ENCODE measurements at places on chromosomes 16 and 17.

- no peak for DNase-seq
Observed at GRCh38 chr17:45640141-45640850, 143.8 kb upstream of the CRHR1 start.

- DNase-seq = no peak
Observed at GRCh38 chr16:55469821-55470532, 9.0 kb upstream of the MMP2 start.

- no peak for DNase-seq
Observed at GRCh38 chr17:70295731-70296130, 126.4 kb downstream of the KCNJ2 start.

- DNase-seq = peak; percentile 17
Observed at GRCh38 chr16:66728117-66728787, 23.2 kb downstream of the DYNC1LI2 start.

GRCh38 chr16:78155791-78156345 lies 56.4 kb downstream of the WWOX start:
- no peak for DNase-seq

- no peak for DNase-seq
Observed at GRCh38 chr17:44898768-44899073, 524 bp downstream of the EFTUD2 start.

GRCh38 chr16:49849037-49849753 lies 6.7 kb downstream of the ZNF423 start:
- no peak for DNase-seq

GRCh38 chr17:79485419-79485985 lies 125.3 kb downstream of the RBFOX3 start:
- no peak for DNase-seq

GRCh38 chr16:81437865-81438264 lies 6.7 kb upstream of the CMIP start:
- no peak for DNase-seq

DNA sequence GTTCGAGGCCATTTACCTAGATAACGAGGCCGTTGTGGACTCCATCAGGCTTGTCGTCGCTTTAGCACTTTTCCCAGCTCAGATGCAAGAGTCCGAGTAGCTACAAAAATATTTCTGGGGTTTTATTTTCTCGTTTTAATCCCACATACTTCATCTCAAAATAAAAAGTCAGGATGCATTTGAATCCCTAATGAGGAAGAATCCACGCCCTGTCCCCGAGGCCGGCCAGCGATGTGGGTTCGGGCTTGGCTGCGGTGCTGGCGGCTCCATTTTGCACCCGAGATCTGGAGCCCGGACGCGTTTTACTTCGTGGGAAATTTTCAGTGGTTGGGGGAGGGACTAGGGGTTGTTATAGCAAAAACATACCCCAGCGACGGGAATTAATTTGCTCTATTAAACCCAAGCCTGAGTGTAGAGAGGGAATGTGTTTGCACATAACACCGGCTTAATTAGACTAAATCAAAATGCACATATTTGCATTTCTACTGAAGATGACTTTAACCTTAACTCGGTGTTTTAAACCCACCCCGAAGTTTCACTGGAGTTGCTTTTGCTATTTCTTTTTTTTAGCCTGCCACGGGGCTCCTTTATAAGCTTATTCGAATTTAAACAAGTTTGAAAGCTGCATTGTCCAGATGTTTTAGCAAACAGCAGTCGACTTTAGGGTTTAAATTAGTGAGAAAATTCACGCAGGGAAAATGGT lies 4.8 kb downstream of the IRX5 start:
- DNase-seq = no peak

- DNase-seq = no peak
Observed at GRCh38 chr16:78098087-78098486, 1.4 kb upstream of the WWOX start.

DNA sequence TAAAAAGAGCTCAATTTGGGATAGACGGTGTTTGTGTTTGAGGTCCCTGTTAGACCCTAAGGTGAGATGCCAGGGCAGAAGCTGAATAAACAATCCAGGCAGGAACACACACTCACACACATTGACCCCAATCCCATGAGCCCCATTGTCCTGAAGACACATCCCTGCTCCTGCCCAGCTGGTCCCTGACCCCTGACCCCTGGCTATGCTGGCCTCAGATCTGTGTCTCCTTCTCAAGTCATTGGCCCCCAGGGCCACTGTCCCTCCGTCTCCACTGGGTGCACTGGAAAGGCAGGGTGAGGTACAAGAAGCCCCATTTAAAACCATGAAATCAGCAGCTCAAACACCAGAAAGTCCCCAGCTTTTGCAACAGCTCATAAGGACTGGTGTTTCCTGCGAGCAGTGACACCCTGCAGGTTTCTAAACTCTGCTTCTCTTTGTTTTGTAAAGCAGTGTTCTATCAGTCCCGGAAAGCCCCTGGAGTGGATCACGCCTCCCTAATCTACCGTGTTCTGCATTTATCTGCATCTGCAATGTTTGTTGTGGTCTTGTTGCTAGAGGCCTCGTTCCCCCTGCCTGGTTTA lies 18.0 kb upstream of the ASGR2 start:
- DNase-seq = no peak

DNA sequence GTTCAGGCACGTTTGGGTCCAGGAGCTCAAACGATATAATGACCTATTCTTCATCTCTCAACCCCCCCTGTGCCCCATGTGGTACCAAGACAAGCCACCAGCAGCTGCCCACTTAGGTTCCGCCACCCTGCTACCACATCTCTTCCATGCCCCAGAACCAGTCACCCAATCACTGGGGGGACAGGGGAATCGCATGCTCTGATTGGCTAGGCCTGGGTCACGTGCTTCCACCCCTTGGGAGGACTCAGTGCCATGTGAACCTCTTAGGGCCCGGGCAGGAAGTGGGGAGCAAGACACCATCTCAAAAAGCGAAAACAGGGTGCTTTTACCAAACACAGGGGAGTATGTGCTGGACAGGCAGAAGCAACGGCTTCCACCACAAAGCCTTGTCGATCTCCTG lies 91.3 kb downstream of the KATNIP start:
- no peak for DNase-seq

GRCh38 chr17:43809121-43809520 lies 23.8 kb downstream of the MPP3 start:
- no peak for DNase-seq

DNA sequence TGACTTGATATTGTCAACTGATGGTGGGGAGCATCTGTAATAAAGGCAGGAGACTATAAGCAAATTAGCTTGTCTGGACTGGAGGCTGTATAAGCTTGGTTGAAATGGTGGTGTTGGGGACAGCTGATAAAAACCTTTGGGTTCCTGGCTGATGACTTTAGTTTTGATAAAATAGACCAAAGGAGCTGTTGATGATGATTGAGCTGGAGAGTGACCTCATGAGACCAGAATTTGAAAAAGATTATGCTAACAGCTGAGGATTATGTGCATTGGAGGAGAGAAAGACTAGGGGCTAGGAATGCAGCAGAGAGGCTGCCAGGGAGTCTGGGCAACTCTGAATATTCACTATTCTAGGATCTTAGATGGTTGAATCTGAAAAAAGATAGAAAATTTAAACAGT lies 8.7 kb upstream of the CDC27 start:
- DNase-seq = no peak

DNA sequence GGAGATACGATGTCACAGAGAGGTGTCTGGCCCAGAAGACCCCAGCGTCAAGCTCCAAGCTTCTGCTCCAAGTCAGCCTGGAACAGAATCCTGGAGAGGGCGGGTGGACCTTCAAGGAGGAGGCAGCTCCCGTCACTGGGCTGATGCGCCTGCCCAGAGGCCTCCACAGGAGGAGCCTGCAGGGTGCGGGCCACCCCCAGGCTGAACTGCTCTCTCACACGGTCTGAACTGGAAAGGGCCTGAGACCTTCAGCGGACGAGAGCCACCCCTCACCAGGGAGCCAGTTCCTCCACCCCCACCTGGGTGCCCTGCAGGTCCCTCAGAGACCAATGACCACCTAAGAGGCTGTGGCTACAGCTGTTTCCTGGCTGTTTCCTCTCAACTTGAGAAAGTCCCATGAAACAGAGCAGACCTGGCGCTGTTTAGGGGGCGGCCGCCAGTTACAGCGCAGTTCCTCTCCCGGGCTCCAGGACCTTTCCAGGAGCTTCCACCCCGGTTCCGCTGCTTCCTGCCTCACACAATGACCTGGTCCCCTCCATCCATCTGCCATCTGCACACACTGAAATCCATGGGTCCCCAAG lies 36.0 kb upstream of the KLHDC4 start:
- no peak for DNase-seq

GRCh38 chr16:4979736-4980660 lies 21.9 kb downstream of the SEC14L5 start:
- no peak for DNase-seq

- DNase-seq = no peak
Observed at GRCh38 chr16:54430491-54431030, 144.0 kb upstream of the IRX3 start.

- DNase-seq = no peak
Observed at GRCh38 chr17:61570118-61570517, 20.9 kb downstream of the NACA2 start.

DNA sequence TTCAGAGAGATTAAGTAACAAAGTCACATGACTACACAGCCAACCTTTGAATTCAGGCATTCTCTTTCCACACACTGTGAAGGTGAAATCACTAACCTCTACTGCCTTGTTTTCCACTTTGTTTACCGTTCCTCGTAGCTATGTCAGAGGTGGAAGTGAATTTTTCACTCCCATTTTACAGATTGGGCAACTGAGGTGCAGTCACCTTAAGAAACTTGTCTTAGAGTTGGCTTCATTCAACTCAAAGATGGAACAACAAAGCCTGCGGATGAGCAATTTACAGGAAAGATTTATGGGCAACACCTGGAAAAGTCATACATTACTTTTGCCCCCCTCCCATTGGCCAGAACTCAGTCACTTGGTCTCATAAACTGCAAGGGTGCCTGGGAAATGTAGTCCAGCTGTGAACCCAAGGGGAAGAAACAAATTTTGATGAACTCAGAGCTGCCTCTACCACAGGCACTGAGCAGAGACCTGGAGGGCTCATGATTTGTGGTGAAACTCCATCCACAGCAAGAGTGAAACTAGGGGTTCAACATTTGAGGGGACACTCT lies 784.6 kb upstream of the EEF2KMT start:
- DNase-seq = no peak

DNA sequence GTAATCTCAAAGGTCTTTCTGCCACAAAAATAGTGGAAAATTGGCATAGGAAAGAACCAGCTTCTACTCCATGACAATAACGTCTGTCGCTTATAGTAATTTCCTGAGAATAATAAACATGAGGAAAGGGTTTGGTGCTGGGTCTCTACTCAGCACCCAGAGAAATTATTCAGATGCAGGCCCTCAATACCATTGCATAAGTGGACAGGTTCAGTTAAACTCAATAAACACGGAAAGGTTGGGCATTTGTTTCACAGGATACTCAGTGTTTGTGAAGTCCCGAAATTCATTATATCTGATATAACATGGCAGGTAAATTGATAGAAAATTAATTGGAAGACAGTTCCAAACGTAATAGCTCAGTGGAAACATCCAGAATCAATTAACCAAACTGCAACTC lies 254.0 kb downstream of the CNTNAP4 start:
- DNase-seq = no peak

DNA sequence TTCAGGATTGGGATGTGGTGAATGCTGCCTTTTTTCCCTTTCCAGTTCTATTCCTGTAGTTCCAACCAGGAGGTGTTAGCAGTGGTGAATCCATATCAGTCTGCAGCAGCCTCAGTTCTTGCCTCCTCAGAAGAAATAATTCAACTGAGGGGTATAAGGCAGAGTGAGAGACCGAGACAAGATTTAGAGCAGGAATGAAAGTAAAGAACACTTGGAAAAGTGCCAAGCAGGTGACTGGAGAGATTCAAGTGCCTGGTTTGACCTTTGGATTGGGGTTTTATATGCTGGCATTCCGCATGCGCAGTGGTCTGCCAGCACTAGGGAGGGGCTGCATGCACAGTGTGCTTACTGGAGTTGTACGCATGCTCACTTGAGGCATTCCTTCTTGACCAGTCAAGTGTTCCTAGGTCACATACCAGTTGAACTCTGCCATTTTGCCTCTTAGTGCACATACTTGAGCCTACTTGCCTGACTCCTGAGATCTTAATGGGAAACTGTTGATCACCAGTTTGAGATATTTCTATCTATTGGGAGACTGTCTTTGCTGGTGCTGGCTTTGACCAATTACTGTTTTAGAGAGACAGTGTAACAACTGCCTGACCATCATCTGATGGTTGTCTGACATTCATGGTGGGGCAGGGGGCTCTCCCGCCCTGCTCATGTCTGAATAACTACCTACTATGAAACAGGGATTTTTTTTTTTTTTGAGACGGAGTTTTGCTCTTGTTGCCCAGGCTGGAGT lies 680 bp upstream of the CCL15 start:
- no peak for DNase-seq

DNA sequence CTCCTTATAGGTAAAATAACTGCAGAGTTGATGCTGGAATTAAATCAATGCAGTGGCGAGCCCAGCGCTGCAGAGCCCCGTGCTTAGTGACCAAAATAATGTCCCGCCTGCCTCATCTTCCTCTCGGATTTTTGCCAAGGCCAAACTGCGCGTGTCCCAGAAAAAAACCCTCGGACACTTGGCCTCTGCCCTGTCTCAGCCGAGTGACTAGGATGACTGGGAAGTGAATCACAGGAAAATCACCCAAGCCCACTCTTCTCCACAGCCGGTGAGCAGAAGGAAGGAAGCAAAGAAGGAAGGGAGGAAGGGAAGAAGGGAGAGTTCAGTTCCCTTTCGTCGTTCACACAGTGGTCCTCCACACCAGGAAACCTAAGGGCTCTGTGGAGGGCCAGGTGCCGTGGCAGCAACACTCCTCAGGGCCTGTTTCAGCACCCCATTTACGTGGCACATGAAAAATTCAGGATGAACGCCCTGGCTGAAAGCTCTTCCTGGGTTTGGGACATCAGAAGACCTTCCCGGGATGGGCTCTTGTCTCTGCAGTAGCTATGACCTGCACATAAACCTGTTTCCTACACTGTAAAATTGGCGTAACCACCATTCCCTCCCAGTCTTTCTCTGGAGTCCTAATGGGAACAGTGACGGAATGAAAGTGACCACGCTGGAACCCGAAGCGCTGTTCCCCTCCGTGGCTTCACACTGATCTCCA lies 25.4 kb upstream of the HOXB13 start:
- no peak for DNase-seq

DNA sequence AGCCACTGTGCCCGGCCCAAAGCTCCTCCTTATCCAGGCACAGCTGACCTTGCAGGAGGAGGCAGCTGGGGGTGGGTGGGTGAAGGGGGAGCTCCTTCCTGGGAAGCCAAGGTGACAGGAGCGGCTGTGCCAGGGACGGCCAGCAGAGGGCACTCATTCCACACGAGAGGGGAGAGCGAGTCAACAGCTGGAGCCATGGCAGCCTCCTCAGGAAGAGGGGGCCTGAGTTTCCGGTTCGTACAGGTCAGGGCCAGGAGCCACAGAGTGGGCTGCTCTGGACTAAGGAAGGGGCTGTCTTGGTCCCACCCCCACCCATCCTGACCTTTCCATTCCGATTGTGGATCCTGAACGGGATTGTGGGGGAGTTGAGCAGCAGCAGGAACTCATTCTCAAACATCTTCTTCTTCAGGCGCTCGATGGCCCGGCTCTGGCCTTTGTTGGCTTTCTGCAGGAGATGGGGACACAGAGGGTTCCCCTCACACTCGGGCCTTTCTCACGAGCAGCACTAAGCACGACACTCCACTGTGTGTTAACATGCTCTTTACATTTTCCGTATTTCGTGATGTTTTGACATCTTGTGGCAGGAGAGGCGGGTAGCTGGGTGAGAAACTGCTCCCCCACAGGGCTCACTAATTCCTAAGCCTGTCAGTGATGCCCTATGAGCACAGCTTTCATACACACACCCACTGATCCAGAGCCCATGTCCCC lies 61.6 kb downstream of the TIMM22 start:
- DNase-seq = no peak

GRCh38 chr16:23847948-23848347 lies 12.2 kb downstream of the PRKCB start:
- DNase-seq = no peak

- no peak for DNase-seq
Observed at GRCh38 chr16:53768167-53768566, 64.2 kb downstream of the FTO start.
